Fibroblast of skin of abdomen (primary cell): ENCODE measurements at places on chromosomes 5 and 9.
A peak's percentile ranks its signal among the peaks of the same experiment; 100 is the strongest.

DNA sequence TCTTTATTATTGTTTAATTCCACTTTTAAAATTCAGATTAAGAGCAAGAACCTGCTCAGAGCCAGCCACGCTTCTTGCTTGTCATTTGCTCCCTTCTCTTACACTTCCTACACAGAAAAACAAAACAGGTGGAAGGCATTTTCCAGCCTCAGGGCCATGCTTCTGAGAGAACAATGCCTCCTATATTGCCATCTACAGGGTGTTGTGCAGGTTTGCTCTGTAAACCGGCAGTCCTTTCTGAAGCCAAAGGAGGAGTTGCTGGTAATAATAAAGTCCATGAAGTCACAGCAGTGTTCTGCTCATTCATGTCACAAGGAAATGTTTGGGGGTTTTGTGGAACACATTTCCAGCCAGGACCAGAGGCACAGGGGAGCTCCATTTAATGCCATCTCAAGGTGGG is 16.1 kb upstream of the PRLR start:
- no peak for DNase-seq

GRCh38 chr9:23824830-23825591 is 1.0 kb downstream of the ELAVL2 start:
- DNase-seq = peak; percentile 38

DNA sequence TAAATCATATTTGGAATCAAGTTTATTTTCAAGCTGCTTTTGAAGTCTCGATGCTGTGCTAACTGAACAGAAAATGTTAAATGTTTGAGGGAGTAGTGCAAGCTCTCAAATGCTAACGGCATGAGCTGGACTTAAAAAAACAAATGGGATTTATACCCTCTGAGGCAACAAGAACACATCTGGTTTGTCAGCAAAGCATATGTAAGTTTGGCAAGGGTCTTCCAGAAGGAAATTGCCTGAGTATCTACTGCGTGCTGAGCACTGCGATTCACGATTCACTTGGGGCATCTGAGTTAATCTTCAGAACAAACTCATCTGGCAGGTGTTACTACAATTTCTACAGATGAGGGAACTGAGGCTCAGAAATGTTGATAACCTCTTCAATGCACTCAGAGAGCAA is 98.4 kb upstream of the C9orf72 start:
- peak; percentile 5 for DNase-seq

- no peak for DNase-seq
Measured at GRCh38 chr9:86005253-86005775, 64.4 kb downstream of the NAA35 start.

GRCh38 chr5:170488570-170488969 is 15.2 kb upstream of the KCNIP1 start:
- DNase-seq = no peak

DNA sequence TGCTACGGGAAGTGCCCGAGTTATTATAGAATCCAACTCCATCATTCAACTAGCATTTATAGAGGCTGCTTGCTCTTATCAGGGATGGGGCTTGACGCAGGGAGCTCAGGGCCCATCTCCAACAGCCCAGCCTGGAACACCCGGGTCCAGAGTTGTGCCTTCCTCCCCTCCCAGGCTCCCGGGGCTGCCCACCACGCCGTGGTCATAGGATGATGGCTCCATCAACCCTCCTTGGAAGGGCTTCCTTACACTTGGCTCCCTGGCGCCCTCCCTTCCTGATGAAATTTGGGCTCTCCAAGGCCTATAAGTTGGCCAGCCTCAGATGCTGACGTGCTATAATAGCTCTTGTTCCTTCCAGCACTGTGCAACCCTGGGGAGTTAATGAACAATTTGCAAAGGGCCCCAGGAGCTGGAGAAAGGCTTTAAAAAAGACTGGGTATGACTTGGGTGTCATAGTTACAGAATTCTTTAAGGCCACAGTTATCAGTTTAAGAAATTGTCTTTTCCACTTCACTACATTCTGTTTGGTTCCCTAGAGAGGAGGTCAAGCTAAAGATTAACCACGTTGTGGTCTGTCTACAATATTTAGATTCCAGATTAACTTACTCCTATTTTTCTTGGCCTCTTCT is 42.5 kb upstream of the GADD45G start:
- no peak for DNase-seq

DNA sequence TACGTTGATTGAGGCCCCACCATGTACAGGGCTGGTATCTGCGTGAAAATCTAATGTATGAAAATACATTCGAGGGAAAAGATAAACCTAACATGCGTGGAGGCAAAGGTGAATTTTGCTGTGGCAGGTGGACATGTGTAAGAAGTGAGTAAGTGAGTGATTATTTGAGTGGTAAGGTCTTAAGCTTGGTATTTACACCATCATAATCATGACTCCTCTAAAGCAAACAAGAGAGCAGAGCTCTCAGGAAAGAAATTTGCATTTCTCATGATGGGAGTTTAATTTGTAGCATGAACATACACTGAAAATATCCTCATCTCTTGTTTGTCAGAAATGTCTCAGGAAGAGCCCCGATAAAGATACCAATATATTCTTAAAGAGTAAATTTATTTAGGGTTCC is 260.6 kb downstream of the PSAT1 start:
- DNase-seq = no peak

- DNase-seq = no peak
Measured at GRCh38 chr5:90050103-90050502, 359.5 kb downstream of the CETN3 start.

DNA sequence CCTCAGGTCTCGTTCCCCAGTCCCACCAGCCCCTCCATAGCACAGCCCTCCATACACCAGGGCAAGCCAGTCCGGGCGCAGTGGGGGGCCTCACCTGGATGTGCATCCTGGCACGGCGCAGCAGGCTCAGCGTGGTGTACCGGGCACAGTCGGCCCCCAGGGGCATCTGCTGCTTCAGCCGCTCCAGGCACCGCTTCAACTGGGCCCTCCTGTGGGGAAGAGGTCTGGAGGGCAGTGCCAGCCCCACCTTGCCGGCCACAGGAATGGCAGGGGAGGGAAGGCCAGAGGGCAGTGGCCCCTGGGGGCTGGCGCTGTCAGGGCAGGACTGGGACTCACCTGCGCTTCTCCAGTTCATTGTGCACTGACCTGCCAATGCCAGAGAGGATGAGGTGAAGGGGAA is 1.4 kb downstream of the MXD3 start:
- DNase-seq = no peak

GRCh38 chr9:84974258-84974657 is 304.7 kb downstream of the NTRK2 start:
- DNase-seq = no peak

GRCh38 chr5:94113087-94113486 is 371.7 kb upstream of the POU5F2 start:
- no peak for DNase-seq

DNA sequence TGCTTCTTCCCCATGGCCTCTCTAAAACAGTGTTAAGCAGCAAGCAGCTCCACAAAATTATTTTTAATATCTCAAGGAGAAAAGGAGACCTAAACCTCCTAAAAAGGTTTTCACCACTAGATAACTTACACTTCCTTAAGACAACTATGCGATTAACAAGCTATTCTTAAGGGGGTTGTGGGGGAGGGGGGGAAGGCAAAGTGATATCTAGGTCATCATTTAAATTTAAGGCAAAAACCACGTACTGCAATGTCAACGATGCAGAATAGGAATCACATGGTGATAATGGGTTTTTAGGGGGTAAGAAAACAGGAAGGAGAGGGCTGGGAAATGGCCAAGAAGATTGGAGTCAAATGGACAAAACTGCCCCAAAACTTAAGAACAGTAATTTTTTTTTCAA is 32.6 kb downstream of the CSNK1A1 start:
- no peak for DNase-seq

DNA sequence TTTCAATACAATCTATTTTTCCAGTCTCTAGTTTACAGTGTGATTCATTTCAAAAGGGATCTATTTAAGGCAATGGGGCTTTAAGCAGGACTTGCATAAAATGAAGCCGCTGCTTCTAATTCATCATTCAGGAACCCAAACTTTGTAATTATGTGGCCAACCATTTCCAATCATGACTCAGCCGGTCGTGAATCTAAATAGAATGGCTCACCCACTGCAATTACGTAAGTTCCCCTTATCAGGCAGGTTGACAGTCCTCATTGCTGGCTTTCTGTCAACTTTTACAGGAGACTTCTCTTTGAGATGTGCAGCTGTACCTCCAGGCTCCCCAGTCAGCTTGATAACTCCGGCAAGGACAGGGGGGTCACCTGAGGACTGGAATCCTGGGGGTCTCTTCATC is 152.8 kb upstream of the DAP start:
- DNase-seq = peak; percentile 93

- no peak for DNase-seq
Measured at GRCh38 chr9:93830606-93831005, 124.5 kb downstream of the BARX1 start.

GRCh38 chr5:99553211-99553810 is 624.5 kb upstream of the CHD1 start:
- DNase-seq = no peak

GRCh38 chr9:102124465-102124864 is 386.0 kb upstream of the GRIN3A start:
- DNase-seq = no peak

DNA sequence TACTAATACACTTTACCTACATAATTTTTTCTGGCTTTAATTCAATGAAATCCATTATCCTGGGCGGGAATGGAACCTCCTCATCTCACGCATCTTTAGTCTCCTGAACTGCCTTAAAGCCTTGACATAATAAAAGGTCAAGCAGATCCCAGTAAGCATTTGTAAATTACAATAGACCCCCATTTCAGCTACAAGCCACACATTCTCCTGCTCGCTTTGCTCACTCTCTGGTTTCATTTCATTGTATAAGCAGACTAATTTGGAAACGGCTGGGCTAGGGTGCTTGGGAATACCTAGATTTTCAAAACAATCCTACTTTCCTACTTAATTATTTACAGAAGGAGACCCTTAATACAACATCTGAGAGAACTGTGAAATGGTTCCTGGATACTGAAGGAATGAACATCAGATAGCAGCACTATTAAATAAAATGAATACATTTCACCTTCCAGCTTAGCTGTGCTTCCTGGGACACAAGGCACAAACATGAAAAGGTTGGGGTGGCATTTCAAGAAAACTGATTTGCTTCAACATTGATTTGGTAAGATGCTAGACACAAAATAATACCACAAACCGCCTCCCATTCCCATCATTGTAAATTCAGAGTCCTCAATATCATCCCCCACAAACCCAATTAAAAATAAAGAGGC is 1.5 kb downstream of the JAKMIP2 start:
- DNase-seq = no peak

DNA sequence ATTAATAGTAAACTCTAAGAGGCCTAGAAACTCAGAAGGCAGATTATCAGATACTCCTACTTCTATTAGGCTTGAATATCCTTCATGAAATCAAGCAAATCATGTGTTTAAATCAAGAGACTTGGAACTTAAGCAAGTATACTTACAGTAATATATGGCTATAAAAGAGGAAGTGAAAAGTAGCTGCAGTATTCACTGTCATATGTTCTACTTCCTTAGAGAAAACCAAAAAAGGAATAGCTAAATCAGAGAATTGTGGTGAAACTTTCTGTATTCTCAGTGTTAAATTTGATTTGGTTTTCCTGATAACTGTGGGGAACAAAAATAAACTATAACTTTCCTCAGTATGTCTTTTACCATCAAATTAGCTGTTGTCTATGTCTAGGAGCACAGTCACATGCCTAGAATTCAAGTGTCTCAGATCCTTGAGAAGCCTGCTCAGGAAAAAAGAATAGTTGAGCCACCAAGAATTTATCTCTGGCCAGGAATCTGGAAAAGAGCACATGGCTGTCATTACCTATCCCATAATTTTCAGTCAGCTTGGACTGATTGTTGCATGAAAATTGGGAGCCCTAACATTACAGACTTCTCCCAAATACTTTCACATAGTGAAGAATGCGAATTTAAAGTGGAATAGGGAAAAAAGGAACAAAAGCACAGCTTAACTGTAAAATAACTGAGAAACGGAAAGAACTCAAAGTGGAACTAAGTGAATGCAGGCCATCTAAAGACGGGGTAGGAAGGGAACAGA is 1.7 kb downstream of the FKBP15 start:
- DNase-seq = no peak

GRCh38 chr9:111663301-111663823 is 2.0 kb downstream of the GNG10 start:
- DNase-seq = no peak

- DNase-seq = peak; percentile 82
Measured at GRCh38 chr5:159341906-159342310, 11.6 kb upstream of the IL12B start.

DNA sequence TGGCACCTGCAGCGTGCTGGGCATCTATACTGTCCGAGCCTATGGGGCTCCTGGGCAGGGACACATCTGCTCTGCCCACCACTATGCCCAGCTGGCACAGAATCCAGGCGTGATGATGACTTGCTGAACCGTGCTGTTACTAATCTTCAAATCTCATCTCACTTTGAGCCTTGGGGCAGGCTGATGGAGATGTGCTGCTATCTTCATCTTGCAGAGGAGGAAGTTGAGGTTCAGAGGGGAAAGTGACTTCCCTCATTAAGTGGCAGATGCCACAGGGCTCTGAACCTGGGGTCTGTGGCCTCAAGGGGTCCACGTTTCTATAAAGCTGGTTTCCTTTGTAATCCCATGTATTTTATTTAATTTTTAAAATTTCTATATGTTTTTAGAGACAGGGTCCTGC is 4.7 kb downstream of the SLC2A6 start:
- no peak for DNase-seq

DNA sequence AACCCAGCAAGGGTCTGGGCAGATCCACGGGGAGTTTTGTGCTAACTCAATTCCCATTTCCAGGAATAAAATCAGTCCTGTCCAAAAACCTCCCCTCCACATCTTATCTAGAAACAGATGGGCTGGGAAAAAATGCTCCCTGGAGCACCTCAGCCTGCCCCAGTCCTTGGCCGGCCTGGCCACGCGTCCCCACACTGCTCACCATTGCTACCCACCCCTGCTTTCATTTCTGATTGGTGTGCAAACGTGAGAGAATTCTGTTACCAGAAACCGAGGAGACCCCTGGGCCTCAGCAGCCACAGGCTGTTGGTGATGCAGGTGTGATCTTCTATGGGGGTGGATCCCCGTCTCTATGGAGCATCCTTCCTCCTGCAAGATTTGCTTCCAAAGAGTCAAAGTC is 38.0 kb upstream of the OLFM1 start:
- no peak for DNase-seq

GRCh38 chr5:119353686-119354366 is 2.0 kb upstream of the TNFAIP8 start:
- no peak for DNase-seq

GRCh38 chr5:26026044-26026443 is 1012.3 kb downstream of the CDH9 start:
- no peak for DNase-seq

- DNase-seq = no peak
Measured at GRCh38 chr5:160442824-160443431, 21.3 kb downstream of the PTTG1 start.

DNA sequence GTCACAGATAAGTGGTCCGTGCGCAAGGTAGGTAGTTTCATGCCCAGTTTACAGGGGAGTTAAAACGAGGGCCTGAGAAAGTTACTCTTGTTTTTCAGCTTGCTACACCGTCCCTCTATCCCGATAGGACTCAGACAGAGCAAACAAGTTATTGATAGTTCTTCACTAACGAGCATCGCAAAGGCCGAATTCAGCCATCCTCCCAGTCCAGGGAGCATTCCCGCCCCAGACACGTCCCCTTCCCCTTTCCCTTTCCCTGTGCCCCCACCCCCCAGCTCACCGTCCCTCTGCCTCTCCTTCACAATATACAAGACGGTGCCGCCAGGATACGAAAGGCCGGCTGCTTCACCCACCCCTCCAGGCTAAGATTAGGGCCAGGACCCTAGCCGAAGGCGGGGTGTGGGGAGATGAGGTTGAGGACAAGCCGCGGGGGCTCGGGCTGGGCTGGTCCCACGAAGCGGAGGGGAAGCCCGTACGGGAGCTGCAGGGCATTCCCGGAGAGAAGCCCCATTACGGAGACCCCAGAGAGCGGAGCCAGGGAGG is 599 bp downstream of the KIAA1191 start:
- no peak for DNase-seq
